Mesenteric fat pad (tissue), 1 donor: ENCODE measurements at places on chromosomes 1 and 21. TPM values are rescaled to one million over a fixed set of nuclear protein-coding genes. Genes with fewer than 3 reads are reported as not detected.

GRCh38 chr1:40982721-40983120 is 3.2 kb downstream of the CTPS1 start:
- DNase-seq, result no peak

GRCh38 chr1:85417876-85418275 is 47.1 kb downstream of the DDAH1 start:
- no peak for DNase-seq

GRCh38 chr1:56404561-56405030 is 174.8 kb downstream of the PLPP3 start:
- DNase-seq, result no peak

DNA sequence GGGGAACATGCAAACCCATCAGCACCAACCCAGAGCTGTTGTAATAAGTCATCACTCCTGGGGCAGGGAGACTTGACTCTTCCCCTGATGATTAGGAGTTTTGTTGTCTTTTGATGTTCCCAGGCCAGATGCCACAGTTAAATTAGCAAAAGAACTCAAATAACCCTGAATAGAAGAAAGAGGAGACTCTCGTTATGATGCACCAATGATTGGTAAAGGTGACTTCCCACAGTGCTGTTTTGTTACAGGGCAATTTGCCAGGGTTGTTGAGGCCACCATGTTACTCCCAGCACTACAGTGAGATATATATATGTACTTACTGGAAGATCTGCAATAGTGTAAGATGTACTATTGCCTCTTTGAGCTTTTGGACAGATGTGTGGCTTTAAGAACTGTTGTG is 24.3 kb upstream of the RCAN1 start:
- no peak for DNase-seq

DNA sequence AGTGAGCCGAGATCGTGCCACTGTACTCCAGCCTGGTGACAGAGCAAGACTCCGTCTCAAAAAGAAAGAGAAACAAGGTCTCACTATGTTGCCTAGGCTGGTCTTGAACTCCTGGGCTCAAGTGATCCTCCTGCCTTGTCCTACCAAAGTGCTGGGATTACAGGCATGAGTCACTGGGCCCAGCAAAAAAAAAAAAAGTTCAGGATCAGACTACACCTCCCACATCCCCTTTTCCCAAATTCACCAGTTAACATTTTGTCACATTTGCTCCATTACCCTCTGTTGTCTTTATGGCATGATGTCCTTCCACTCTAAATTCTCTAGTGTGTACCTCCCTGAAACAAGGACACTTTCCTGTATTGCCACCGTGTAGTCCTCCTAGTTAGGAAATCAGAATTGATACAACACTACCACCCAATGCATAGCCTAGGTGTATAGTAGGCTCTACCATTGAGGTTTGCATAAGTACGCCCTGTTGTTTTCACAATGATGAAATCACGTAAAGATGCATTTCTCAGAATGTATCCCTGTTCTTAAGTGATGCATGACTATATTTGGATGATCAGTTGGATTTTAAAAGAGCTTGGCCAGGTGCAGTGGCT is 10.7 kb downstream of the SPEN start:
- no peak for DNase-seq

DNA sequence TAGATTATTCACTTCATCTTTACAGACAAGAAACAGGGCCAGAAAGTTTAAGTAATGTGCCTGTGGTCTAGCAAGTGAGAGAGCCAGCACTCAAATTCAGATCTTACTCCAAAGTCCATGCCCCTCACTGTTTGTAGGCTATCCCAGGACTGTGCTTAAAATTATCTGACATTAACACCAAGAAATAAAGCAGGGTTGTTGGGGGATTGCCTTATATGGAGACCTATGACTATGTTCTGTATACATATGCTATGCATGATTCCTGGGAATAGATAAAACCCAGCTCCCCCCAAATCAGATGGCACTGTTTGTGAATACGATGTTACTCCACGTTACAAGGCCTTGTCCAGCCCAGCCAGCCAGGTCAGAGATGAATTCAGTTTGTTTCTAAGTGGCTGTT is 131.6 kb upstream of the HOOK1 start:
- no peak for DNase-seq

DNA sequence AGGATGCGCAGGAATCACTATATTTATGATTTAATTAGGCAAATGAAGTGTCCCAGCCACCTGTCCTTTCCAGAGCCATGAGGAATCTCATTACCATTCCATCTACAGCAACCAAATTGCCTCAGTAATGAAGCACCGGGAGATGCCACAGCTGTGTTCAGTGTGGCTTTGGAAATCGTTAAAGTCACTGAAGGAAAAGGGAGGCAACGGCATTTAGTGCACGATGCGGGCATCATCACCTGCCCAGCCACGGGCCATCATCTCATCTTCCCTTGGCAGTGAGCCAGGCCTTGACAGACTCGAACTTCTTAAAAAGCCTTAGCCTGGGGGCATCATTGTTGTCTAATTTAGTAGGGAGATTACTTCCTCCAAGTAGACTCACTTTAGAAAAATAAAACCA is 67.8 kb downstream of the CNIH3 start:
- no peak for DNase-seq

DNA sequence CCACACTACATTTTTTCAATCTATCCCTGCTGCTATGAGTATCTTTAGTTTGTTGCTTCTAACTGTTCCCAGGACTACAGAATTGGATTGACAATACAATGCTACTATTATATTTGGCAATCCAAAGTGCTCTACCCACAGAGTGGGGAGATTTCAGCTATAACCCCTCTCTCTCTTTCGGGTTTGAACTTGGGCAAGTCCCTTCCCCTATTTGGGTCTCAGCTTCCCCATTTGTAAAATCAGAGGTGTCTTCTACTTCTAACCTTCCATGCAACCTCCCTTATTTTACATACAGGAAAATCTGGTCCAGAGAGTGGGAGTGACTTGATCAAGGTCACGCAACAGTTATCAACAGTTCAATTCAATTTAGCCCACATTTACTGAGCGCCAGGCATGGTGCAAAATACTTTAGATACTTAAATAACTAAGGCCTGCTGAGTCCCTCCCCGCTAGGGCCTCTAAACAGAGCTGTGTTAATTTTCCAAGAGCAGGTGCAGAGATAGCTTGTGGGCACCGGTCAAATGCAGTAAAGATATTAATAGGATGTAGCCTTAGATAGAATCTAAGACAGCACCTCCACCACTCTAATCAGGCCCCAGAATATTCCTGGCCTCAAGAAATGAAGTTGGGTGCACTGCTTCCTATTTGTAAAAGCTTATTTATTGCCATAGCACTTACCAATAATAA is 9.4 kb upstream of the GPX7 start:
- no peak for DNase-seq

- DNase-seq, result no peak
Measured at GRCh38 chr1:201740670-201741111, 88.3 kb upstream of the IPO9 start.

- DNase-seq, result no peak
Measured at GRCh38 chr1:7292714-7293419, 478.2 kb upstream of the VAMP3 start.

- no peak for DNase-seq
Measured at GRCh38 chr1:200739702-200740570, 1.2 kb downstream of the CAMSAP2 start.

Gene NUDC
- 49.7 TPM for total RNA-seq

Gene C1orf226
- total RNA-seq, result 1.6 TPM

Gene WDR26
- 100 TPM for total RNA-seq

Gene CD160
- not detected for total RNA-seq
